ENCODE measurements at places on chromosomes 16 and 17. TPM values are rescaled to one million over a fixed set of nuclear protein-coding genes. Genes with fewer than 3 reads are reported as not detected.

GRCh38 chr16:51877686-51878085 lies 669.3 kb downstream of the TOX3 start:
- DNase-seq, result no peak

- peak; percentile 60 for DNase-seq
These were observed 699 bp downstream of the MPRIP start for GRCh38 chr17:17042851-17043460.

C16orf46 gene
- total RNA-seq, result 2.0 TPM

DNA sequence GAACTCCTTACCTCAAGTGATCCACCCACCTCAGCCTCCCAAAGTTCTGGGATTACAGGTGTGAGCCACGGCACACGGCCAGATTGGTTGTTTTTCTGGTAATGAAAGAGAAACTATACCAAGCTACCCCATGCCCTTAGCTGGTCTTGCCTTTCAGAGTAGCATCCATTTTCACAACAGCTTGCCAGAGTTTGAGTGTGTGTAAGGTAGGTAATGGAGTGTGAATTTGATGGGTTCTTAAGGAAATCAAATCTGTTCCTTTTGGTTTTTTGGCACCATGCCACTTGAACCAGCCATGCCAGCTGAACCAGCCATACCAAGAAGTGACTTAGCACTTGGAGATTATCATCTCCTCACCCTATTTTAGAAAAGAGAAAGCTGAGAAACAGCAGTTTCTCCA lies 5.1 kb downstream of the CALCOCO2 start:
- DNase-seq, result no peak

GRCh38 chr16:69436896-69437295 lies 12.5 kb downstream of the CYB5B start:
- DNase-seq, result no peak

DNA sequence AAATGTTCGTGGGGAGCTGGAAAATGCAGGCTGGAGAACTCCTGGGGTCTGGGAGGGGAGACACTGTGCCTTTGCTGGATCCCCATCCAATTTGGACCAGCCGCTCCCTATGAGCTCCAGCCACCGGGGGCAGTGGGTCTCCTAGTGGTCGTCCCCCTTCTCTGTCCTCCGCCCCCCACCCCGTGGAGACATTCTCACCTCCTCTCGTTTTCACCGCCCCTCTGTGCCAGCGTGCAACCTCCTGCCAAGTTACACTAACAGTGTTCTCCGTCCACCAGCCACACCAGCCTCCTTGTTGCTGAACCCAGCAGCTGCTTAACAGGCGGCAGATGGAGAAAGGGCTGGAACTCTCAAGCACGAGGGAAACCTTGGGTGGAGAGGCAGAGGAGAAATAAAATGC lies 67.4 kb upstream of the SOX9 start:
- DNase-seq, result no peak

MAP1LC3B gene
- total RNA-seq, result 27.4 TPM

DNA sequence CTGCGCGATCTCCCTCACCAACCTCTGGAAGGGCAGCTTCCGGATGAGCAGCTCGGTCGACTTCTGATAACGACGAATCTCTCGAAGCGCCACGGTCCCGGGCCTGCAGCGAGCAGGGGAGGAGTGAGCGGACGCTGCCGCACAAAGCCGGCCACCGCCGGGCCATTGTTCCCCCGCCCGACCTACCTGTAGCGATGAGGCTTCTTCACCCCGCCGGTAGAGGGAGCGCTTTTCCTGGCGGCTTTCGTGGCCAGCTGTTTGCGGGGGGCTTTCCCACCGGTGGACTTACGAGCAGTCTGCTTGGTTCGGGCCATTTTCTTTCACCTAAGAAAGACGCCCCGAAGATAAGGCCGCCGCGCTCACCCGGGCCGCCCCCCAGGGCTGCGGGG lies 5.8 kb upstream of the UNK start:
- DNase-seq, result no peak

- DNase-seq, result no peak
These were observed 55.2 kb downstream of the TBC1D16 start for GRCh38 chr17:79980246-79981043.

KRTAP1-5 gene
- total RNA-seq, result not detected

DNA sequence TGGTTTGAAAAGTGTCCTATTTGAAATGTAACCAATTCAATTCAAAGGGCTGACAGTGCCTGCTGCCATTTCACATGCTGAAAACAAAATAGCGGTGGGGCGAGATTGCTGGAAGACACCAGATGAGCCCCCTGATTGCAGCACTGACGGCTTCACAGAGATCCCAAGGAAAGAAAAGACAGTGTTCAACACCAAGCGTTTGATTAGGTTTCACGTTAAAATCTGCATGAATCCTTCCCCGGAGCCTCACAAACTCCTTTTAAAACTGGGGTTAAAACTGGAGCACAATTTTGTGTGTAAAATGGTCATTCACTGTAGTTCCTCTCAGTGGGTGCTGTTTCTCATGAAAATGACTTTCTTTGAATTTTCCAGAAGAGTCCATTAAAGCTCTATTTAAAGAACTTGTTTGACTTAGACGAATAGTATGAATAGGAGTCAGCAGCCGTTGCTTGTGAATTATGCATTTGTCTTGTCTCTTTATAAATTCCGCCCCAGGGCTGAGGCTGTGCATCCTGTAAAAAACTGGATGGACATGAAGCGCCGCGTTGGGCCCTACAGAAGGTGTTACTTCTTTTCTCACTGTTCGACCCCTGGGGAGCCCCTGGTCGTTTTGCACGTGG lies 8.8 kb downstream of the MLYCD start:
- DNase-seq, result no peak

MYOCD gene
- total RNA-seq, result not detected

DNA sequence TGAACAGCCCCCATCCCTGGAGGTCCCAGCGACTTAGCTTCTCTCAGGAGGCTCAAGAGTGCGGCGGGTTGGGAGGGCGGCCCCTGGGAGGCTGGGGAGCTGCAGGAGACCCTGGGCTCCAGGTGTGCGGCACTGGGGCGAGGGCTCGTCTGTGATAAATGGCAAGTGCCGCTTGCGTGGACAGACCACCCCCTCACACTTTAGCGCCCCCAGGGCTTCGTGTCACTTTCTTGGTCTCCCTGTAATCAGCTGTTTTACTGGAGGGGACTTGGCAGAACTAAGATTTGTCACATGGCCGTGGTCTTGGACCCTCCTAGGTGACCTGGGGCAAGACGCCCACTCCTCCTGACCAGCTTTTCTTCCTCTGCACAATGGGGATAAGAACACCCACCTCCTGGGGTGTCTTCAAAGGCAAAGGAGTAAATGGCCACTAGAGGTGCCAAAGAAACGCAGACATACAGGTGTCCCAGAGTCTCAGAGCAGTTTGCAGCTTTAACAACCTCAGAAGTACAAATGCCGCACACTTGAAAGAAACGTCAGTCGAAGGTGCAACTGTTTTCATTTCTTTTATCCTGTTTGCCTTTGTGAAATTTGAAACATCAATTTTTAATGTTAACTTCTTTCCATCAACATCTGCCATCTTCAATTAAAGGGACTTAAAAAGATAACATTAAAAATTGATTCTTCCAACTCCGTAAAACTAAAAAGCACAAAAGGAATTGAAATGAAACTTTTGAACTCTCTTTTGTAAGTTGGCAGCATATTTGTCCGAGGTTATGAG lies 946 bp downstream of the OSGIN1 start:
- DNase-seq, result peak; percentile 76

BRIP1 gene
- 25.5 TPM for total RNA-seq

GRCh38 chr17:56489980-56490379 lies 103.5 kb upstream of the NOG start:
- no peak for DNase-seq

DNA sequence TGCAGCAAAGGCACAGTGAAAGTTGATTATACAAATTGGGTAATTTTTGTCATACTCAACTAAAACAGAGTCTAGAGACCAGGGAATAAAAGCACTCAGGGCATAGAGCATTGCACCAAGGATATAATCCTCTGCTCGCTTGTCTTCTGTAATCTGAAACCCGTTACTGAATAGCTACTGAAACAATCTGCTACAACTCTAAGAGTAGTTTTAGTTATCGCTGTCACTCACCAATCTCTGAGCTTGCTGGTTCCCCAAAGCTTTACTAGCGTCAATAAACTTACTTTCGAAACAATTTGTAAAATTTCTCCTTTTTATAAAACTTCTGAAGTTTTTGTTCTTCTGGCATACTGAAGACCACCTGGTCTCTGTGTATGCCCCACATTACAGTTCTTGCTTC lies 22.9 kb upstream of the SLC35G3 start:
- no peak for DNase-seq

Data from A172 (cell line).